ENCODE measurements at places on chromosomes 12 and 14.

DNA sequence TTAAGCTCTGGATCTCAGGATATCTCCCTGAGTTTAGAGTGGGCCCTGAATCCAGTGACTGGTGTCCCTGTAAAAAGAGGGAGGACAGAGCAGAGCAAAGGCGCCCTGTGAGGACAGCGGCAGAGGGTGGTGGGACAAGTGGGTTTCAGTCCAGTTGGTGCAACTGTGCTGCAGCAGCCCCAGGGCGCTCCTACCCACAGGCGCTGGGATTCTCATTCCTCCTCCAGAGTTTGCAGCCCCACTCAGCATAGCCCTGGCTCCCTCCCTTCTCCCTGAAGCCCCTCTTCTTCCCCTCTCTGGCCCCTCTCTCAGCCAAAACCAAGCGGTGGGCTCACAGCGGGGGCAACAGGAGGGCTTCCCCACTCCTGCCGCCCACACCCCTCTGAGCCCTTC is 1.6 kb downstream of the TMEM179 start:
- DNase-seq: no peak

DNA sequence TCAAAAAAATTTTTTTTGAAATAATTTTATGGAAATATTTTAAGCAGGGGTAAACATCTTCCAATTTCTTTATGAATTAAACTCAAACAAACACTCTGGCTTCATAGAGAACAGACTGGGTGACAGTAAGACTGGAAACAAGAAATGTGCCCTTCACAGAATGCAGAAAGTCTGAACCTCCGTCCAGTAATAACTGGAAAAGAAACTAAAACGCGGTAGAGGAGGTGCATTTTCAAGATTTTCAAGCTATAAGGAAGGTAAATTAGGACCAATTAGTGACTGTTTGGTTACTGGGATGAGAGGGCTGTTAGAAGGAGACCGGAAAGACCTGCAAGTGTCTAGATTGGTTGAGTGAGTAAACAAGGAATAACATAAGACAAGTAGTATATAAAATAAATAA is 245.7 kb downstream of the CEP128 start:
- no peak for DNase-seq

- DNase-seq: no peak
Measured at GRCh38 chr12:49111206-49111605, 559 bp upstream of the LMBR1L start.

GRCh38 chr14:89283327-89284060 is 133.5 kb downstream of the FOXN3 start:
- DNase-seq: no peak

- DNase-seq: no peak
Measured at GRCh38 chr14:88986146-88986841, 161.8 kb downstream of the TTC8 start.

DNA sequence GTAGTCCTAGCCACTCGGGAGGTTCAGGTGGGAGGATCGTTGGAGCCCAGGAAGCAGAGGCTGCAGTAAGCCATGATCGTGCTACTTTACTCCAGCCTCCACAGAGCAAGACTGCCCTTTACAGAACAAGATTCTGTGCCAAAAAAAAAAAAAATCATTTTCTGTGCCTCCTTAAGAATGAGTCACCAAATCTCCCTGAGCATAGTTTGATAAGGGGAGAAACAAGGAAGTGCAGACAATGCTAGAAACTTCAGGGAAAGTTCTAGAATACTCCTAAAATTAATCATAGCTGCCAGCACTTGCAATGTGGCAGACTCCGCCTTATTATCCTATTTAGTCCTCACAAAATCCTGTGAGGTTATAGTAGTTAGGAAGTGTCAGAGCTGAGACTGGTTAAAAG is 74.5 kb downstream of the KCNK10 start:
- DNase-seq: no peak

DNA sequence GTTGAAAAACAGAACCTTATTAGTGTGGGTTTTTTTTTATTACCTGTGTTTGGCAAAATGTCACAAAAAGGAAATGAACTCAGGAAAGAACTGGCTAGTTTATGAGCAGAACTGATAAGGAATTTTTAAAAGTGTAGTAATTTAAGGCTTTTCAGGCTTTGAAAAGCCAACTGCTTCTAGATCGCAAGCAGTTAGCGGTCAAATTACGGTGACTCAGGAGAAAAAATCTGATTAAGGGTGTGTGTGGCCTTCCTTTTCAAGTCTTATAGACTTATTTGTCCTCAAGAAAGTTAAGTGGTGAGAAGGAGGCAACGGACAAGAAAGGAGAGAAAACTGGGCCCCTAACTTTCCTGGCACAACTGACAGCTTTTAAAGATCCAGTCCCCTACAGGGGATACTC is 33.4 kb downstream of the PDZRN4 start:
- DNase-seq: no peak

- no peak for DNase-seq
Measured at GRCh38 chr12:69999561-69999960, 174.5 kb downstream of the MYRFL start.

- no peak for DNase-seq
Measured at GRCh38 chr12:8950221-8950527, 729 bp upstream of the M6PR start.

DNA sequence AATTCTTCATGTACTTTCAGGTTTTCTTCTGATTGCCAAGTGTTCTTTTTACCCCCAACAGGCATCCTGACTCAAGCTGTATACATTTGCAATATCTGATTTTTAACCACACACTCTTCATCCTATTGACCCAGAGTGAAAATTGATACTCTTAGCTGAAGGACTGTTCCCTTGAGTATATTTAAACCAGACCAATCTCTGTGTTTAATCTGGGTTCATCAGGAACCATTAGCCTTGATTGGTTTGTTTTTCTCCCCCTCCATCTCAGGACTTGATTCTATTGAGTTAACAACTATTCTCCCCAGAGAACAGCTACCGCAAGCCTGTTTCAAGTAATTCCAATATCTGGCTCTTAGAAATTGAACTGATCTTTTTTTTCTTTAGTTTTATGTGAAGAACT is 222.3 kb upstream of the NOVA1 start:
- no peak for DNase-seq

GRCh38 chr14:95299271-95299670 is 20.4 kb downstream of the CLMN start:
- no peak for DNase-seq
